ENCODE measurements at places on chromosomes 1 and 21.

DNA sequence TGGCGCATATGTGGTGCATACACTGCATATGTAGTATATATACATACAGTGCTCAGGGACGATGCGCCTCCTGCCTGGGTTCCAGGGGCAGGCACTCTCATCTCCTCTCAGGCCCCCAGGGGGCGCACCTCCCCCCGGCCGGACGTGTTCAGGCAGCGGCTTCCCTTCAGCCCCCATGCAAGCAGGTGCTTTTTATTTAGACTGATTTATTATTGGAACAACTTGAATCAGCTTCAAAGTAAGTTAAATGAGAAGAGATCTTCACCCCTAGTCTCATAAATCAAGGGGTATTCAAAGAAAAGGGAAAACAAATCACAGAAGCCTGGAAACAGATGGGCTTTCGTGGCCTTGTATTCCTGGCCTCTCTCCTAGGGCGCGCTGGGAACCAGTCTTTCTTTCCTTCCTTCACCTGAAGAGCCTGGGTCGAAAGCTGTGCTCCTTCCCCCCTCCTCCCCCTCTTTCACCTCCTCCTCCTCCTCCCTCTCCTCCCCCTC is 64.6 kb downstream of the UBIAD1 start:
- no peak overlapping the region for H3K4me3 ChIP-seq
- peak; percentile 89 for DNase-seq
- no peaks in the 10 kb centered on the region for H3K36me3 ChIP-seq
- peaks cover 29% of the 10 kb centered on the region for H3K27me3 ChIP-seq

GRCh38 chr1:160550572-160551034 is 27.5 kb upstream of the SLAMF6 start:
- H3K36me3 ChIP-seq, result peaks cover 59% of the 10 kb centered on the region
- peaks cover 23% of the 10 kb centered on the region for H3K4me1 ChIP-seq
- no peak overlapping the region for H3K4me3 ChIP-seq
- peak; percentile 82 for DNase-seq

GRCh38 chr1:94983171-94983739 is 56.3 kb upstream of the CNN3 start:
- no peak overlapping the region for H3K27ac ChIP-seq
- peaks cover 7% of the 10 kb centered on the region for H3K4me1 ChIP-seq
- no peak for DNase-seq
- no peaks in the 10 kb centered on the region for H3K36me3 ChIP-seq

GRCh38 chr1:65243491-65243890 is 65.9 kb upstream of the DNAJC6 start:
- no peak overlapping the region for H3K4me3 ChIP-seq
- H3K27ac ChIP-seq, result peak overlapping the region; percentile 1
- no peaks in the 10 kb centered on the region for H3K4me1 ChIP-seq
- no peak for DNase-seq

- peak overlapping the region; percentile 87 for H3K27ac ChIP-seq
- DNase-seq, result peak; percentile 58
These were observed 50.1 kb downstream of the TIAM1 start for GRCh38 chr21:31293986-31294385.

GRCh38 chr1:22350171-22350923 is 101.3 kb upstream of the ZBTB40 start:
- peaks cover 49% of the 10 kb centered on the region for H3K27me3 ChIP-seq
- H3K4me1 ChIP-seq, result no peaks in the 10 kb centered on the region

GRCh38 chr1:219518168-219518906 is 94.6 kb downstream of the ZC3H11B start:
- H3K27ac ChIP-seq, result no peak overlapping the region
- H3K36me3 ChIP-seq, result no peaks in the 10 kb centered on the region
- H3K4me1 ChIP-seq, result no peaks in the 10 kb centered on the region

GRCh38 chr1:228490120-228491078 is 3.2 kb downstream of the RNF187 start:
- H3K27ac ChIP-seq, result peak overlapping the region; percentile 69
- peak; percentile 61 for DNase-seq
- peaks cover 59% of the 10 kb centered on the region for H3K36me3 ChIP-seq
- peaks cover 40% of the 10 kb centered on the region for H3K4me1 ChIP-seq
- peak overlapping the region; percentile 96 for H3K4me3 ChIP-seq
- no peaks in the 10 kb centered on the region for H3K27me3 ChIP-seq

- no peaks in the 10 kb centered on the region for H3K4me1 ChIP-seq
- peaks cover 9% of the 10 kb centered on the region for H3K27me3 ChIP-seq
- no peak overlapping the region for H3K27ac ChIP-seq
- H3K36me3 ChIP-seq, result no peaks in the 10 kb centered on the region
- peak; percentile 47 for DNase-seq
- H3K4me3 ChIP-seq, result no peak overlapping the region
These were observed 41.1 kb downstream of the C1orf198 start for GRCh38 chr1:230827081-230827681.

- H3K4me3 ChIP-seq, result no peak overlapping the region
- H3K36me3 ChIP-seq, result peaks cover 51% of the 10 kb centered on the region
- no peaks in the 10 kb centered on the region for H3K27me3 ChIP-seq
- peak overlapping the region; percentile 54 for H3K27ac ChIP-seq
These were observed 25.3 kb upstream of the ATP5PO start for GRCh38 chr21:33940881-33941245.

- peak overlapping the region; percentile 75 for H3K27ac ChIP-seq
- H3K4me3 ChIP-seq, result peak overlapping the region; percentile 0
- peak; percentile 75 for DNase-seq
These were observed 50.6 kb downstream of the TNFRSF8 start for GRCh38 chr1:12113433-12114339.

GRCh38 chr1:157505481-157506272 is 46.6 kb downstream of the FCRL5 start:
- no peaks in the 10 kb centered on the region for H3K36me3 ChIP-seq
- H3K4me1 ChIP-seq, result peaks cover 3% of the 10 kb centered on the region
- peak; percentile 76 for DNase-seq
- no peak overlapping the region for H3K27ac ChIP-seq
- no peak overlapping the region for H3K4me3 ChIP-seq
- H3K27me3 ChIP-seq, result peaks cover 8% of the 10 kb centered on the region

DNA sequence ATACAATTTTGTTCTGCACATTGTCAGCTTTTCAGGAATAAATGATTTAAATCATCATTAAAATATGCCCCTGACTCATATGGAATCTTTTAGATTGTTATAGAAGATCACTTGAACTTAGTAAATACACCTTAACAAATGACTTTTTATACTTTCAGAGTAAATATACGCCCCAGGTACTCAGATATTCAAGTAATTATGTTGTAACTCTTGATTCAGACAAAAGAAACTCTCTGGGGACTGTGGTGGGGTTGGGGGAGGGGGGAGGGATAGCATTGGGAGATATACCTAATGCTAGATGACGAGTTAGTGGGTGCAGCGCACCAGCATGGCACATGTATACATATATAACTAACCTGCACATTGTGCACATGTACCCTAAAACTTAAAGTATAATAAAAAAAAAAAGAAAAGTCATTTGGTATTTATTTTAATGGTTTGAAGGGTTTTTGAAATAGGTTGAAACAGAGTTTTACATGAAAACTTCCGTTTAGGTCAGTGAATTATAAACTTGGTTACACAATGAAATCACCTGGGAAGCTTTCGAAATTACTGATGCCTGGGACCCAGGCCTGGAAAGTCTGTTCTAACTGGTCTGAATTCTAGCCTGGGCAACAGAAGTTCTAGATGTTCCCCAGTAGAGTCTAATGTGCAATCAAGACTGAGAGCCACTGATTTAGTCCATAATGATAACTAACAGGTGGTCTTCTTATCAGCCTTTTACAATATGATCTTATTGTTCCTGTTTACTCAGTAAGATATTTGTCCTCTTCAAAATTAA is 320.5 kb upstream of the NR5A2 start:
- no peak overlapping the region for H3K4me3 ChIP-seq
- no peak overlapping the region for H3K27ac ChIP-seq
- no peaks in the 10 kb centered on the region for H3K4me1 ChIP-seq
- no peak for DNase-seq
- H3K27me3 ChIP-seq, result no peaks in the 10 kb centered on the region

All from activated CD4-positive, alpha-beta T cell treated with anti-CD3 and anti-CD28 coated beads, Interleukin-2, amount 10 ng/mL, durations not matched to agents 24 days and 14 days (primary cell).